ENCODE measurements at places on chromosomes 4 and X.
A peak's percentile ranks its signal among the peaks of the same experiment; 100 is the strongest.

DNA sequence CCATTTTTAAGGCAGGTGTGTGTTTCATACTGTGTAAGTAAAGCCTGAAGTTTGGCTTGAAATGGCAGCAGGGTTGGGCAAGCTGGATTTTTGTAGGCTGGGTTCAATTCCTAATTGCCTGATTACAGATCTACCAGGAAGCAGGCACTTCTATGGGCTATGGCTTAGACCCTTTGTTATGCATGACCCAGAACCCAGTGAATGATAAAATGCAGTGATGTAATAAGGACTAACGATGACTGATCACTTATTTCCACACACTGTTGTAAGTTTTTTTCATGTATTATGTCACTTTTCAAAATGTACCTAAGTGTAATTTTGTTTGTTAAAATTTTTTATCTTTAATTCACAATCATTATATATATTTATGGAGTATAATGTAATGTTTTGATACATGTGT is 8.6 kb downstream of the LANCL3 start:
- no peak for DNase-seq

DNA sequence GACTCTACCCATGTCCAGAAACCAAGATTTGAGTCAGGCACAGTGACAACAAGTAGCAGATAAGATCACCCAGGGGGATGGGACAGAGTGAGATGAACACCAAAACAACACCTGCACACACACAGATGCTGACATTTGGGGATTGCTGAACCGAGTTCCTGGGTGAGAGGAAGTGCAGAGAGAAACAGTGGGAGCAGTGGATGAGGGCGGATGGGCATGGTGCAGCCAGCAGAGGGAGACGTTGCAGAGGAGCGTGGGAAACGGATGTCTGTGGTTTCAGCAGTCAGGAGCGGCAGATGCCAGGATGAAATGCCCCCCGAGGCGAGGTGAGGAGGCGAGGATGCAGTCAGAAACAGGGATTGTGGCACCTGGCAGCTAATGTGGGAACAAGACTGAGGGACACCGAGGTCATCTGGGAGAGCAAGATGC is 78.6 kb upstream of the STS start:
- DNase-seq = no peak

DNA sequence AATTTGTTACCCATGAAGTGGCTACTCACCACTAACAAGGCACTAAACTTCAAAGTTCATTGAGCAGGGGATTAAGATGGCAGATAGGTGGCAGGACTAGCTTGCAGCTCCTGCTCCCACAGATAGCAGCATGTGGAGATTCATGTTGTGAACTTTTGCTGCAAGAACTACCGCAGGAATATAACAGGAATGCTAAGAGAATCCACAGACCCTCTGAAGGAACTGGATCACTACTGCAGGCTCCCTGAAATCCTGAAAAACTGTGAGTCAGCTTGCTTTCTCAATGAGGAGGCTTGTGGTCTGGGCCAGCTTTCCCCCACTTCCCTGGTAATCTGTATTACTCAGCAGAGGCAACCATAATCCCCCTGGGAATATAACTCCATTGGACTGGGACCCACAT is 118.5 kb upstream of the VCX2 start:
- DNase-seq = no peak

GRCh38 chrX:55005256-55005655 is 5.1 kb downstream of the APEX2 start:
- DNase-seq = no peak

- DNase-seq = no peak
Measured at GRCh38 chrX:95332530-95332929, 1352.1 kb upstream of the DIAPH2 start.

DNA sequence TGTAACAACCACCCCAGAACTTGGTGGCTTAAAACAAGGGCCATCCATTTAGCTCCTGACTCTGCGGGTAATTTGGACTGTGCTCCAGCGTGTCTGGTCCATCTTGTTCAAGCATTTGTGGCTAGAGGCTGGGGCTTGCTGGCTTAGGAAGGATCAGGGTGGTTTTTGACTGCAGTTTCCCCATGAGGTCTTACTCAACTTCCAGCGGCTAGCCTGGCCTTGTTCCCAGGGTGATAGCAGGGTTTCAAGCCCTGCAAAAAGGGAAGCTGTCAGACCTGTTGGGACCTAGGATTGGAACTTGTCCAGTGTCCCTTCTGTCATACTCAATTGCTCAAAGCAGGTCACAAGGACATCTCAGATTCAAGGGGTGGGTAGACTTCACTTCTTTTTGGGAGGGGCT is 205.9 kb downstream of the STIM2 start:
- DNase-seq = no peak

GRCh38 chr4:35520059-35520458 is 724.3 kb downstream of the ARAP2 start:
- DNase-seq = peak; percentile 29

GRCh38 chr4:92952897-92953296 is 649.1 kb downstream of the GRID2 start:
- no peak for DNase-seq

- DNase-seq = no peak
Measured at GRCh38 chr4:47050761-47051725, 19.7 kb downstream of the GABRB1 start.

DNA sequence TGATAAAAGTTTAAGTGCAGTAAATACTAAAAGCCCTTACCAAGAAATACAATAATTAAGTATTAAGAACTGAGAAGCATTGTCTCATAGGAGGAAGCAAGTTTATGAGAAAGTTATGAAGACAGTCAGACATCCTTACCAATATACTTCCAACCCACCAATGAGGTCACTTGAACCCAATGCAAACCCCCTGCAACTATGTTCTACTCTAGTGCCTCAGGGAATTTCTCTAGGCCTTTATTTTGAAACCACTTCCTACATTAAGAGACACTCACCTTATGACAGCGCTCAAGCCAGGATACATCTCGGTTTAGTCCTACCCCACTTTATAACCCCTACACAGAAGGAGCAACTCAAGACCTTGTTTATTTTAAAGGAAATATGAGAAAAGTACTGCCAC is 61.3 kb downstream of the STPG2 start:
- DNase-seq = no peak

DNA sequence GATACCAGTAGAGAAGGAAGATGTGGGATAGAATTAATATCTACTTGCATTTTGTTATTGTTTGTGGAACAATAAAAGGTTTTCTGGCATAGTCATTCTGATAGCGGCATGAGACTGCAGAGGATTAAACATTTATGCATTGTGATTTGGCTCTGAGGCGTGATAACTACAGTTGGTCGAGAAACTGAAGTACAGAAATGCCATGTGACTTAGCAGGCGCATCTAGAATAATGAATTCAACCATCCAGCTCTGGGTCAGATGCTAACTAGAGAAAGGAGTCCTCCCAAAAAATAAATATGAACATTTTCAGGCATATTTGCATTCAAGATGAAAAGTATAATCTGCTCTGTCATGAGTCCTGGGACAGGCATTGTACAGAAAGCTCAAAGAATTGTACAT is 62.8 kb downstream of the CCSER1 start:
- DNase-seq = no peak

- DNase-seq = no peak
Measured at GRCh38 chr4:88865046-88865445, 167.4 kb upstream of the NAP1L5 start.

DNA sequence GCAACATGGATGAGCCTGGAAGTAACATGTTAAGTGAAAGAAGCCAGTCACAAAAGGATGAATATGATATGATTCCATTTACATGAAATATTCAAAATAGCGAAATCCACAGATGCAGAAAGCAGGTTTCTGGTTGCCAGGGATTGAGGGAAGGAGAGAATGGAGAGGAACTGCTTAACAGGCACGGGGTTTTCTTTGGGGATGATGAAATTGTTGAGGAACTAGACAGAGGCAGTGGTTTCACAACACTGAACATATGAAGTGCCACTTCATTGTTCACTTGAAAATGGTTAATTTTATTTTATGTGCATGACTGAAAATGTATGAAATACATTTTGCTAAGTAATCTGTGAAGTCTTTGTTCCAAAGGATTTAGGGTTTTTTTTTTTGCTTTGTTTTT is 182.5 kb upstream of the TBL1X start:
- DNase-seq = no peak

GRCh38 chrX:8504451-8504850 is 39.8 kb downstream of the VCX3B start:
- no peak for DNase-seq

- DNase-seq = no peak
Measured at GRCh38 chrX:69268611-69269010, 103.4 kb upstream of the PJA1 start.

GRCh38 chr4:7043284-7044136 is at the start of gene TADA2B:
TADA2B (plus strand) TSS chr4:7043372; CDS start chr4:7043580, 208 bp downstream.
- DNase-seq = no peak

DNA sequence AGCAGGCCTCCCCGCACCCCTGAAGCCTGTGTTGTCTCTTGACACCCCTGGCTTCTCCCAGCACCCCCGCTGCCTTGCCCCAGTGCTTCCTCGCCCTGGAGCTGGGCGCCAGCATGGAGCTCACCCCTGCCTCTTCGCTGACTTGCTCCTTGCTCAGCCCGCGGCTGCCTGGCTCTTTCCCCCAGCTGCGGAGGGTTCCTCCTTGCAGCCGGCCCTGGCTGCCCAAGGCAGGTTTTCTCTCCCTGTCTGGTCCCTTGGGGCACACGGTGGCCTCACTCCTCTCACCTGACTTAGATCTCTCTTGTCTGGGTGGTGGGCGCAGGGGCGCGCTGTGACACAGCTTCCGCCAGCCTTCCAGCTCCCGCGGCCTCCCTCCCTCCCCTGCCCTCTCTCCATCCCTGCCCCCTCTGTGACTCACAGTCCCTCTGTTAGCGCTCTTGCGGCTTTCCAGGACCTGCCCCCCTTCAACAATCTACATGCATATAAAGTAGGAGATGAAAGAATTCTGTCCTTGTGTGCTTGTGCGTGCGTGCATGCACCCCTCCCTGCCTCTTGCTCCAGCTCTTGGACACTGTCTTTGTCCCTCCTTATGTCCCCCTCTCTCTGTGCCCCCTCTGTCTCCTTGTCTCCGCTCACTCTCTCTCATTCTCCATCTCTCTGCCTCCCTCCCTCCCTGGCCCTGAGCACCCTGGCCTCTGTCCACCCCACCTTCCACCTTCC is 2.2 kb downstream of the PLXNB3 start:
- no peak for DNase-seq

GRCh38 chrX:13433298-13433605 is 113.4 kb upstream of the ATXN3L start:
- no peak for DNase-seq

GRCh38 chrX:129091097-129091496 is 432.2 kb downstream of the SMARCA1 start:
- no peak for DNase-seq

DNA sequence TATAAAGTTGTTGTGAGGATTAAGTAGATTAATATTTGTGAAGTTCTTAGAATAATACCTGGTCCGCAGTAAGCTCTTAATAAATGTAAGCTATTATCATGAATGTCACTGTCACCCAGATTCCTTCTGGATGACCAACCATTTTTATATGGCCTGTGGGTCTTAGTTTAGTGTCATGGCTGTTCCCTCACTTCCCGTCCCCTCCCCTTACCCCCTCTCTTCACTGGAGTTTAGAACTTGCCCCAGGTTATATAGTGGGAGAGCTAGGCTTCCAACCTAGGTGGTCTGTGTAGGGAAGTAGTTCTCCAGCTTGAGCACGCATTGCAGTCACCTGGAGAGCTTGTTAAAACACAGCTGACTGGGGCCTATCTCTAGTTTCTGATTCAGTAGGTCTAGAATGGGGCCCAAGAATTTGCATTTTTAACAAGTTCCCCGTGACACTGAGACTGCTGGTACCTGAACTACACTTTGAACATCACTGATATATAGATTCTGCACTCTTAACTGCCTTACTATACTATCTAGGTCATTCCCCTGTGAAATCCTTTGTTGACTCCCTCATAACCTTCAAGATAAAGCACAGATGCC is 66.9 kb upstream of the PLAC1 start:
- DNase-seq = no peak

DNA sequence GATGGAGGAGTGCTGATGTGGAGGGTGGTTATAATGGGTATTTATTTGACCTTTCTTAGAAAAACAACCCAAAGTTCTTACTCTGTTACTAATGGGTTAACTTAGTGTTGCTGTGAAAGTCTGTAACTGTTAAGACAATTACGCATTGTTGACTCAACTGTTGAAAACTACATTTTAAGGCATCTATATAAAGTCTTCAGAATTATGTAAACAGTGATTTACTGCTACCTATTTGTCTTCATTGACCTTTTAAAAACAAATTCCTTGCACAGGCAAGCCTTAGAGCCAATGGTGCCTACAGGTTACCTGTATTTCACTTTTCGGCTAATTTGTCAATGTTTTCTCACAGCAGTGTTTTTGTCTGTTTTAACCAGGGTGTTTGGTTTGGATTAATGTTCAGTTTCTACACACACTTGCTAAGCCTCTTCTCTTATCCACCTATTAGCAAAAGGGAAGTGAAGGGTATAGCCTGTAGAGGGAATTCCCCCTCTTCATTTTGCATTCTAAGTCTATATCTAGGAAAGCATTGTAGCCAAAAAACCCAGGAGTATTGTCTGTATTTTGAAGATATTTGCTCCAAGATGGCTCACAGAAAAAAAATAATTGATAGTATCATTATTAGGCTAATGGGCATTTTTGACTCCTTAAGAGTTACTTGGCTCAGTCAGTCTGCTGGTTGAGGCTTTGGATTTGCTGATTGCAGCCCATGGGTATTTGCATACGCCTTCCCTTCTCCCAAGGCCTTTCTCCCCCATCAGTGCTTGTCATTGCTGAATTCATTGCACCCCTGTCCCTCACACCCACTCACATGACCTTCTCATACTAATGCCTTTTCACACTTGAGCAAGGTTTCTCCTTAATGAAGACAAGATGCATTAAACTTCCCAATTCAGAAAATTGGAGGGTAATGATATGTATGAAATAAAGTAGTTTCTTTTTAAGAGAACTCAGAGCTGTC is 30.5 kb downstream of the AFF1 start:
- DNase-seq = no peak

- no peak for DNase-seq
Measured at GRCh38 chrX:19568422-19568821, 53.1 kb upstream of the MAP3K15 start.

Data from NCI-H1105 (cell line).